Fibroblast of upper back skin (primary cell): ENCODE measurements at places on chromosomes 7 and 10.

DNA sequence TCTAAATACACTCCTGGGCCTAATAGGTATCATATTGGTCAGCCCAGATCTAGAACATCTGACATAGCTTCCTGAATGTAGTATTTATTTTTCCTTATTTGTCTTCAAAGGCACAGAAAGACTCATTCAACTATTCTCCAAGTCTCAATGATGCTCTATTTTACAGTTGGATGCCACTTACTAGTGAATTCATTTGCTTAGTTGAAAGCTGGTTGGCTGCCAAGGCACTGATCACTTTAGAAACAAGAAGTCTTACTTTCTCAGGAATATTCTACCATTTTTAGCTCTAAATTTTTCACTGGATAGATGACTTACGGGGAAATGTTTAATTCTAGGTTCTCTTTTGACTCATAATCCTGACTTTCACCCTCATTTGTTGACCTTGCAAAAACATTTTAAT lies 863.4 kb downstream of the SORCS1 start:
- no peak for DNase-seq

DNA sequence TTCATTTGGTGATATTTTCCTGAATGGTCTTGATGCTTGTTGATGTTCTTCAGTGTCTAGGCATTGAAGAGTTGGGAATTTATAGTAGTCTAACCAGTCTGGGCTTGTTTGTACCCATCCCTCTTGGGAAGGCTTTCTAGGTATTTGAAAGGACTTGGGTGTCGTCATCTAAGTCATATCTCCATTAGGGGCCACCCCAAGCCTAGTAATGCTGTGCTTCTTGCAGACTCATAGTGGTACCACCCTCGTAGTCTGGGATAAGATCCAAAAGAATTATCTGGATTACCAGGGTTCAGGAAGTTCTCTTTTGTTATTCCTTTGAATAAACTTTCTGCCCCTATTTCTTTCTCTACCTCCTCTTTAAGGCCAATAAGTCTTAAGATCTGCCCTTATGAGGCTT lies 319.4 kb upstream of the MYO3A start:
- no peak for DNase-seq

GRCh38 chr10:105288026-105288425 lies 646.9 kb downstream of the SORCS3 start:
- DNase-seq = no peak

GRCh38 chr7:151317936-151318335 lies 23.7 kb upstream of the NUB1 start:
- no peak for DNase-seq

- DNase-seq = peak; percentile 95
These were observed 4.4 kb upstream of the CCL26 start for GRCh38 chr7:75776295-75776971.

DNA sequence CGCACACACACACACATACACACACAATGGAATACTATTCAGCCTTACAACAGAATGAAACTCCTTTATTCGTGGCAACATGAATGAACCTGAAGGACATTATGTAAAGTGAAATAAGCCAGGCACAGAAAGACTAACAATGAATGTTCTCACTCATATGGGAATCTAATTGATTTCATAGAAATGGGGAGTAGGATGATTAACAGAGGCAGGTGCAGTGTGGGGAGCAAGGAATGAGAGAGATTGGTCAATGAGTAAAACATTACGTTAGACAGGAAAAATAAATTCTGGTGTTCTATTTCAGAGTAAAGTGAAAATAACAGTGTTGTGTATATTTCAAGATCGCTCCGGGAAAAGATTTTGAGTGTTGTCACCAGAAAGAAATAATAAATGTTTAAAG lies 694.5 kb downstream of the NXPH1 start:
- DNase-seq = no peak

GRCh38 chr7:4198301-4198700 lies 483.8 kb upstream of the FOXK1 start:
- DNase-seq = no peak
